T-helper 17 cell (primary cell): ENCODE measurements at places on chromosomes 11 and 22. TPM values are rescaled to one million over a fixed set of nuclear protein-coding genes. Genes with fewer than 3 reads are reported as not detected.

- DNase-seq: no peak
Observed at GRCh38 chr11:60422609-60423008, 6.8 kb upstream of the MS4A5 start.

Gene CCDC88B
- 153 TPM for total RNA-seq

GRCh38 chr11:115146425-115146824 lies 357.8 kb downstream of the CADM1 start:
- DNase-seq: no peak

DNA sequence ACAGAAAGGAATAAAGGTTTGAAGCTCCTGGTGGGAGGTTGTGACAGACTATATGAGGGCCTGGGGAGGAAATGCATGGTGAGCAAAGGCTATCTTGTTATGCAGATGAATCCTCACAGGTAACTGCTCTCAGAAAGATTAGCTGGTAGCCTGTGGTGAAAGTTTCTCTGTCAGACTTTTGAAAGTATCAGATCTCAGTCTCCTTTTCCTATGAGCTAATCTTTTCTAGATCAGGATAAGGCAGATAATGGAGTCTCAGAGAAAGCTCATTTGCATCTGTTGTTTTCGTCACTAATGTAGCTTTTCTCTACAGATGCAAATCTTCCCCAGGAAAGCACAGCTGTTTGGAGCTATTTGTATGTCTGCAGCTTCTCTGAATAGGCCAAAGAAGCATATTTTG lies 21.0 kb upstream of the OR6X1 start:
- DNase-seq: no peak

DNA sequence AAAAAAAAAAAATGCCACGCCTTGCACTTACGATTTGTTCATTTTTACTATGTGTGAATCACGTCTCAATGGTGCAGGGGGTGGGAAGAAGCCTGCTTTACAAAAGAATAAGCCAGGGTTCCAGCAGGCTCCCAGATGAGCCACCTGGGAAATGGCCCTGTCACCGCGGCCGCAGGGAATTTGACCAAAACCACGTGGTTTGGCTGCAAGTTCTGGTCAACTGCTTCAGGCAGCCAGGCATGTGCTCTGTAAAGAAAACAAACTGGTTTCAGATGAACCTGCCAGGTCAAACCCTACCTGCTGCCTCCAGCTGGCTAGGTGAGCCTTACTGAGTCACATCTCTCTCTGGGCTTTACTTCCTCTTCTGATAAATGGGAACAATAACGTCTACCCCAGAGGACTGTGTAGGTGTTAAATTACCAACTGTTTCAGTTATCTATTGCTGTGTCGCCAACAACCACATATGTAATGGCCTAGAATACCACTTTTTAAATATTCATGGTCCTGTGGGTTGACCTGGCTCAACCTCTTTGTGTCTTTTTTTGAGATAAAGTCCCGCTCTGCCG lies 30.5 kb upstream of the GCAT start:
- DNase-seq: no peak

Gene SYT9
- total RNA-seq: not detected

- DNase-seq: no peak
Observed at GRCh38 chr22:40341604-40342003, 4.7 kb upstream of the ADSL start.

GRCh38 chr11:123158033-123159003 lies 36.7 kb downstream of the CLMP start:
- DNase-seq: no peak

DNA sequence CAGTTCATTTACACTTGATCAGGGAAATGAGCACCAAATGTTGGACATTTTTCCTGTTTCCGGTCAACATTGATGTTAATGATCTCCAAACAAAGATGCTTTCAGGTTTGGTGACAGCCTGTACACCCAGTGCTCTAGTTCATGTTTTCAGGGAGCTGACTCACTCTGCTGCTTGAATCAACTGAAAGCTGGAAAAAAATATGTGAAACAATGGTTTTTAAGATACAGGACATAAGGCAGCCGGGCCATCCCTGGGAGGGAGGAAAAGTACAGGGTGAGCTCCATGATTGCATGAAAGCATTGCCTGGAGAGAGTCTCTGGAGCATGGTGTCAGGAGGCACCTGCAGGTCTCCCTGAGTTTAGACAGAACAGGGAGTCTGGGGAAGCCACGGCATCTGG lies 259.6 kb downstream of the TBC1D22A start:
- no peak for DNase-seq

GRCh38 chr11:41878095-41878494 lies 418.6 kb upstream of the LRRC4C start:
- no peak for DNase-seq

DNA sequence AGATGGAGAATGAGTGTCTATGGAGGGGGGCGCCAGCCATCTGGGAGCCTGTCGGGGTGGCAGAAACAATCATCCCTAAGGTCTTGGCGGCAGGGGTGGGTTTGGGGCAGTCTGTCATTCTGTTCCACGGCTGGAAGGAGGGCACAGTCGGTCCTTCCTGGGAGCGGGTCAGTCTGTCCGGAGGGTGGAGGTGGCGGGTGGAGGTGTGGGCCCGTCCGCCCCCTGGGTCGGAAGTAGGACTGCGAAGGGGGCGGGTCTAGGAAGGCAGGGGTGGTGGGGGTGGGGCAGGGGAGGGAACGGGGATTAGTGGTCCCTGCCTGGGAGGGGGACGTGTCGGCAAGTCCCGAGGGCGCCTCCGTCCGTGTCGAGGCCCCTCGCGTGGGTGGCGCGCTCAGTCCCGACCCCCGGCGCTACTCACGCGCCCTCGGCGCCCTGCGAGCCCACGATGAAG lies 461 bp downstream of the TBC1D10A start:
- no peak for DNase-seq

DNA sequence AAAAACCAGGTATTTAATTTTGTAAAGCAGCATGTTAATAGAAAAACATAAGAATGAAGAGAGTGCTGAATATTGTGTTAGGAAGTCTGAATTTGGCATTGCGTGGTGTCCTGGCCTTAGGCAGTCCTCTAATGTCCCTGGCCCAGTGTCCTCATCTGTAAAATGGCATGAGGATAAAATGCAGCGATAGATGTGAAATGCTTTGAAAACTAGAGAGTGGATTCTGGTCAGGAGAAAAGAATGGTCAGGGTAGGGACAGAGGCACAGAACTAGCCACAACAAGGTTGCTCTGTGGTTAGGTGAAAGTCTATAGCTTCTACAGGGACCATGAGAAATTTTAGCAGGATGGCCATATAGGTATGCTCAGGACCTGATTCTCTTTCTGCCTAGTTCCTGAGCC lies 18.9 kb downstream of the RNF185 start:
- DNase-seq: no peak
